Upper lobe of left lung (tissue), 6 donors: ENCODE measurements at places on chromosomes 13 and 19.

GRCh38 chr19:45558399-45558878, 26.2 kb downstream of the OPA3 start:
- peak; percentile 65 for DNase-seq

DNA sequence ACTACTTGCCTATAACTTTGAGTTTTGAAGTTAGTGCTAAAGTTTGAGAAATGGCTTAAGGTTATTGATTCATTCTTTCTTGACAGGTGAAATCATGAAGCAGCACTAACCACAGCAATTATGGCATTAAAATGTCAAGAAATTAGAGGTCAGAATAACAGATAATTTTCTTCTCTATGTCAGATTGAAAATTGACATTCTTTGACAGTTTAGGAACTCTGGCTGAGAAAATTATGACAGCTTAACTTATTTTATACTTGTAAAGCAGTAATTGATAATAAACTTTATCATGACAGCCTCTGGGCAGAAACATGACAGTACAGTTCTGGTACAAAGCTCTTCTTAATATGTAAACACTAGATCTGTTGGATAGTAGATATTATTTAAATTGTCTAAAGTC, 155.2 kb upstream of the MAB21L1 start:
- DNase-seq, result no peak

DNA sequence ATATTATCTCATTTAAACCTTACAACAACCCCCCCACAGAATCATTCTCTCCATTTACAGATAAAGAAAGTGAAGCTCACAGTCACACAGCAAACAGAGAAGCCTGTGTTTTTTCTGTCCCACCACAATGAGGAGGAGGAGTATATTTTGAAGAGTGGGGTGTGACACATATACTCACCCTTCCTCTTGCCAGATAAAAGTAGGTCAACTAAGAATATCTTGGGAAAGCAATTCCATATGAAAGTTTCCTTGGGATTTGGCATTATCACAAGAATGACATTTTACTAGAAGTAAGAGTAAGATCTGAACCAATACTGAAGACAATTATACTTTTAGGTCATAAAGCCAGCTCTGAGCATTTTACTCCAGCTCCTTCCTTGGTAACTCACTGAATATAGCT, 287.5 kb upstream of the HTR2A start:
- DNase-seq, result no peak

GRCh38 chr13:21016487-21016886, 44.9 kb downstream of the LATS2 start:
- no peak for DNase-seq

DNA sequence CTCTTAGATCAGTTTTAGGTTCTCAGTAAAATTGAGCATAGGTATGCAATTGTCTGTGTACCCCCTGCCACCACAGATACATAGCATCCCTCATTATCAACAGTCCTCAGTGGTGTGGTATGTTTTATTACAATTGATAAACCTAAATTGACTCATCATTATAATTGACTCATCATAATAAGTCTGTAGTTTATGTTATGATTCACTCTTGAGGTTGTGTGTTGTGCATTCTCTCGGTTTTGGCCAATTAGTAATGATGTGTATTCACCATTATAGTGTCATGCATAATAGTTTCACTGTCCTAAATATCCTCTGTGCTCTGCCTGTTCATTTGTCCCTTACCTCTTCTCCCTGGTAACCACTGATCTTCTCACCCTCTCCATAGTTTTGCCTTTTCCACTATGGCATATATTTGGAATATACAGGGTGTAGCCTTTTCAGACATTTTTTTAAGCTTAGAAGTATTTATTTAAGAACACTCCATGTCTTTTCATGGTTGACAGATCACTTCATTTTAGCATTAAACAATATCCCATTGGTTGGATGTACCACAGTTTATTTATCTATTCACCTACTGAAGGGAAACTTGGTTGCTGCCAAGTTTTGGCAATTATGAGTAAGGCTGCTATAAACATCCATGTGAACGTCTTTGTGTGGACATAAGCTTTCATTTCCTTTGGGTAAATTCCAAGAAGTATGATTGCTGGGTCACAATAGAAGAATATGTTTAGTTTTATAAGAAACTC, 1620.6 kb upstream of the MIR17HG start:
- DNase-seq, result no peak
